ENCODE measurements at places on chromosomes 1 and 21. TPM values are rescaled to one million over a fixed set of nuclear protein-coding genes. Genes with fewer than 3 reads are reported as not detected.

The TMCO1 gene
- 94.3 TPM for total RNA-seq

The PRPF38B gene
- 90.3 TPM for total RNA-seq

The LORICRIN gene
- not detected for total RNA-seq

The CFHR2 gene
- total RNA-seq = 0.37 TPM

The HHAT gene
- 0.69 TPM for total RNA-seq

The RAB42 gene
- not detected for total RNA-seq

The KRTAP13-2 gene
- total RNA-seq = not detected

The CHIA gene
- not detected for total RNA-seq

The C1orf74 gene
- 3.2 TPM for total RNA-seq

The GJA4 gene
- not detected for total RNA-seq

The FAM163A gene
- total RNA-seq = not detected

The OR2T1 gene
- total RNA-seq = not detected

Measured in activated CD4-positive, alpha-beta T cell treated with anti-CD3 and anti-CD28 coated beads, Interleukin-2, amount 10 ng/mL, durations not matched to agents 24 days and 14 days (primary cell).